ENCODE measurements at places on chromosomes 5 and 9. TPM values are rescaled to one million over a fixed set of nuclear protein-coding genes. Genes with fewer than 3 reads are reported as not detected.

The DND1 gene
- total RNA-seq, result 0.47 TPM

The AFAP1L1 gene
- total RNA-seq, result 40.6 TPM

The DRD1 gene
- total RNA-seq, result not detected

The CCDC152 gene
- 0.80 TPM for total RNA-seq

The ZNF658 gene
- 10.2 TPM for total RNA-seq

The BHMT2 gene
- 7.9 TPM for total RNA-seq

The CARTPT gene
- total RNA-seq, result not detected

The FGF18 gene
- total RNA-seq, result 30.4 TPM

The TMEM252 gene
- total RNA-seq, result not detected

The SMIM33 gene
- not detected for total RNA-seq

The PTPN3 gene
- total RNA-seq, result 27.4 TPM

The NEUROG1 gene
- not detected for total RNA-seq

The IFNA2 gene
- not detected for total RNA-seq

The SLC6A7 gene
- total RNA-seq, result not detected

The PCDHGA5 gene
- 4.9 TPM for total RNA-seq

The CLIC3 gene
- total RNA-seq, result 1.6 TPM

The NPR3 gene
- total RNA-seq, result 81.0 TPM

The FAM13B gene
- total RNA-seq, result 22.1 TPM

The COL27A1 gene
- total RNA-seq, result 6.4 TPM

The PLAC8L1 gene
- 0.49 TPM for total RNA-seq

The TMCO6 gene
- total RNA-seq, result 2.6 TPM

The PCDHGA6 gene
- total RNA-seq, result 5.6 TPM

The UQCRQ gene
- total RNA-seq, result 1,839 TPM

The PCDHB11 gene
- 0.77 TPM for total RNA-seq

The RNF180 gene
- total RNA-seq, result 12.9 TPM

The LHX6 gene
- total RNA-seq, result 4.4 TPM

The TAS2R1 gene
- total RNA-seq, result not detected

The ELAVL2 gene
- total RNA-seq, result 0.08 TPM

The ARL14EPL gene
- not detected for total RNA-seq

The ECM2 gene
- total RNA-seq, result 7.2 TPM

The SH3GL2 gene
- 7.3 TPM for total RNA-seq

The PCDHAC2 gene
- 0.36 TPM for total RNA-seq

The TAF11L5 gene
- total RNA-seq, result not detected

The MELK gene
- total RNA-seq, result 0.27 TPM

The PRRX2 gene
- total RNA-seq, result 0.85 TPM

Data from left ventricle myocardium inferior (tissue), 1 donor.